ENCODE measurements at places on chromosomes 16 and 17.

DNA sequence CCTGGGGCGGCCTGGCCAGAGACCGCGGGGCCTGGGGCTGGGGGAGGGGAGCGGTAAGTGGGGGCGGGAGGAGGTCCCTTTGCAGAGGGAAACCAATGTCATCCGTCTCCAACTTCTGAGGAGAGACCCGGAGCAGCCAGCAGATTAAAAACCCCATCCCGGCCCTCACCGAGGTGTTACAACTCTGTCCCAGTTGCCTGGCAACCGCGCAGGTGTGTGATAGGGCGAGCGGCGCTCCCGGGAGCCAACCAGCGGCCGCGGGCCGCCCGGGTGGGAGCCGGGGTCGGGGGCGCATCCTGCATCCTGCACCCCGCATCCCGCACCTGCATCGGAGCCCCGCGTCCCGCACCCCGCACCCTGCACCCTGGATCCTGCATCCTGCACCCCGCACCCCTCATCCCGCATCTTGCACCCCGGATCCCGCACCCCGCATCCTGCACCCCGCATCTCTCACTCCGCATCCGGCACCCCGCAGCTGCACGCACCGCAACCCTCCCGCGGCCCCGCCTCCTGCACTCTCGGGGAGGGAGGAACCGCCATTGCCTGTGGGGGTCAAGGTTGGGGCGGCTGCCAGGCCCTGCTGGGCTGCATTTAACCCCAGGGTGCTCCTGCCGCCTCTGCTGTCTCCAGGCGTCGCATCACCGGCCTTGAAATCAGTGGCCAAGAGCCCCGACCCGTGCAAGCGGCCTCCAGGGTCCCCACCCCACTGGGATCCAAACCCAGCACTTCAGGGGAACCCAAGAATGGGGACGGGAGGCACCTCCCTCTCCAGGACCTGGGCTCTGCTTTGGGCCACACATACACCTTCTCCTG lies 47.3 kb downstream of the RTN4RL1 start:
- DNase-seq = no peak

DNA sequence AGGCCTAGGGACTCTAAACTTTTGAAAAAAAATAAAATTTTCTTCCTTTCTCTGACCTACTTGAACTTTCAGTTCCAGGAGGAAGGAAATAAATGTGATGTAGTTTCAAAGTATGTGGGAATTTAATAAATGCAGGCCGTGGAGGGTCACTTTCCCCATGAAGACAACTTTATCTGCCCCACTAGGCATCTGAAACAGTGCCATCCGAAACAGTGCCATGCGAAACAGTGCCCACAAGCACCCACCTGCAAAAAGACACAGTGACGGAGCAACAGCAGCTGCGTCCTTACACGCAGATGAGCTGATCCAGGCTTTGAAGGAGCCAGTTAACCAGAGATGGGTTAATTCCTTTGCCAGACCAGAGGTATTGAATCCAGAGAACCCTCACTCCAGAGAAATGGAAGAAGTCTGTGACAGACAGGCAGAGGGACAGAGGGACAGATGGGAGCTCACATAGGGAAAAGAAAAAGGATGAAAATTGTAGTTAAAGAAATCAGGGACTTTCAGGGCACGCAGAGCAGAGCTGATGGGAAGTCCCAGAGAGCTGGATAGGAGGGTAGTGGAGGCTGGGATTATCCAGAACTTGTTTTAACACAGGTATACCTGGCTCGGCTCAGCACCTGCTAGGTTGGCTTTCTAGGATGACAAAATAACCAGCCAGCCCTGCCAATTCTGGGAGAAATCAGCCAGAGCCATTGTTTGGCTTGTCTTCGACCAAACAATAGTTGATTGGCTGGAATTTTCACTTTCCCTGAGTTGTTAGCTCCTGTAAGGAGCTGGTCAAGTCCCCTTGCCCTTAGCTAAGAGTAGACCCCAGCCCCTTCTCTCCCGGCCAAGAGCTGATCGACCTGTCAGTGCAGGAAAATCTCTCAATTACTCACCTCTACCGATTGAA lies 17.1 kb upstream of the HOXB13 start:
- DNase-seq = no peak

GRCh38 chr17:82772026-82772425 lies 20.2 kb downstream of the TBCD start:
- no peak for DNase-seq

- no peak for DNase-seq
Observed at GRCh38 chr16:4218202-4218601, 23.7 kb downstream of the SRL start.

GRCh38 chr17:51085150-51085805 lies 35.4 kb downstream of the SPAG9 start:
- DNase-seq = no peak

DNA sequence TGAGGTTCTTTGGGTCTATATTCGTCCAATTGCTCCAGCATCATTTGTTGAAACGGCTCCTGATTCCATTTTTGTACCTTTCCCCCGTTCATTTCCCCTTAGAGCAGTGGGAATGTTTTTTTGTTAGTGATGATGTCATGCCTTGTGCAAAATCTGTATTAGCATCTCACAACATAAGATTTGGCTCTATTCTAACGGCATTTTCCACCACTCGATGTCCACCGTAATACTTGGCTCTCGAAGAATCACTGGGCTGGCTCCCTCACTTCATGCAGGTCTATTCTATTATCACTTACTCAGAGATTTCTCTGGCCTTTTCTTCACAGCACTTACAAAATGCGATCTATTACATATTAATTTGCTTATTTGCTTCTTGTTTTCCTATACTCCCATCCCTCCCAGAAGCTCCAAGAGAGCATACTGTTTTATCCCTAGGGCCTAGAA lies 571 bp upstream of the NME1 start:
- DNase-seq = peak; percentile 33

GRCh38 chr17:4588391-4588790 lies 4.1 kb downstream of the SMTNL2 start:
- no peak for DNase-seq

- peak; percentile 77 for DNase-seq
Observed at GRCh38 chr16:27314161-27314723, 468 bp downstream of the IL4R start.

DNA sequence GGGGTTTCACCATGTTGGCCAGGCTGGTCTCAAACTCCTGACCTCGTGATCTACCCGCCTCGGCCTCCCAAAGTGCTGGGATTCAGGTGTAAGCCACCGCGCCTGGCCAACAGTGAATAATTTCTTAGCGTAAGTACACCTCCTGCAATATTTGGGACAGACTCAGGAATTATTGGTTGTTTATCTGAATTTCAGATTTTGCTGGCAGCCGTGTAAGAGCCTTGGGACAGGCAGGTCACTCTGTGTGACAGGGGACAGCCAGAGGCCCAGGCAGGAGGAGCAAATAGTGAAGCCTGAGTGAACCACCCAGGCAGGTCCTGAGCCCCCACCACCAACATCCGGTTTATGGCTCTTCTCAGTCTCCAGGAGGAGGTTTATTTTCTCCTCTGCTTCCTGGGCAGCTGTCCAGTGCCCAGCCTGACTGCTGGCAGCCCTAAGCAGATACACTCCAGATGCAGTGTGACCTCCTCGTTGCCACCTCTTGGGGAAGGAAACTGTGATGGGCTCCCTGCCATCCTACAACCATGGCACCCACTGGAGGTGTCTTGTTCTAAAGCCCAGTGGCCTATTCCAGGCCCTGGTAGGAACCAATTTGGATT lies 26.2 kb upstream of the ADORA2B start:
- DNase-seq = no peak

DNA sequence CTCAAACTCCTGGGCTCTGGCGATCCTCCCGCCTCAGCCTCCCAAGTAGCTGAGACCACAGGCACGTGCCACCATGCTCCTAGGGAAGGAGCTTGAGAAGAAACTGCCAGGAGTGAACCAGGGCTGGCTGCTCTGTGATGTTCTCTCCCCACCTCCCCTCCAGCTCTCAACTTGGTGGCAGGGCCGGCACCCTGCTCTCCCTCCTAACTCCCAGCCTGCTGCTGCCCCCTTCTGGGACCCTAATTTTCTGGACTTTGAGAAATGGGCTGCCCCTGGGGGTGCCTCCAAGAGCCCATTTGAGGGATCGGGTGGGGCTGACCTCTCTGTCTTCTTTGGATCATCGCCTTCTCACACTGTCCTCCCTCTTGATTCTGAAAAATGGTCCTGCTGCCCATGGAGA lies 14.9 kb upstream of the STAT3 start:
- DNase-seq = no peak

GRCh38 chr16:2971134-2971984 lies 2.2 kb downstream of the PAQR4 start:
- DNase-seq = no peak

GRCh38 chr16:3595110-3595486 lies 16.3 kb downstream of the SLX4 start:
- DNase-seq = no peak

DNA sequence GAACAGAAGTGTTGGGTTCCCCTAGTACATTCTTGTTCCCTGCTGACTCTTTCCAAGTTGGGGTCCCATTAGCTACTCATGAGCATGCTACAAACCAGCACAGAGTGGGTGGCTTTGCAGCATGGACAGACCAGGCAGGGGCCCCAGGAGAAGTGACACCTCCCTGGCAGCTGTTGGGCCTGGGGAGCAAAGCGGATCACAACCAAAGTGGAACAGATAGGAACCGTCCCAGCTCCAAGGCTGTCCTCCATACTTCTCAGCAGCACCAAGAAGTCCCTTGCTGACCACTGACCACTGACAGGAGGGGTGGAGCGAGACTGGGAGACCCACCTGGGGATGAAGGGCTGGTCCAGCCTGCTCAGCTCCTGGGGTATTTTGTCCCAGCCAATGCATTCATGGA lies 12.4 kb upstream of the GFAP start:
- no peak for DNase-seq

GRCh38 chr17:39069114-39069756 lies 82.2 kb downstream of the PLXDC1 start:
- peak; percentile 53 for DNase-seq

DNA sequence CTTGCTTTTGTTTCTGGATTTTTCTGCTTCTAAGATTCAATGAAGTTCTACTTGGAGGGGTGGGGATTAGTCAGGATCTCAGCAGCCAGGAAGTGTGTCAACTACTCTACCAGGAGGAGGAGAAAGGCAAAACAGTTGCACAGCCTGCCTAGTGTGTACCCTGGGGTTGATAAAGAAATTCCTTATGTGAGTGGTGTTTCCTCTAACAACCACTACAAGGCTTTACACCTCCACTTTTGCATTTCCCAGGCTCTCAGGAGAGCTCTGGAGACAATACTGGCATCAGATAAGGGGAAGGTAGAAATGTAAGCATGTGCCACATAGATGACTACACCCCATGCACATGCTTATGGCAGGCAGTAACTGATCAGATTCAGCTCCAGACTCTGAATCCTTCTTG lies 174.6 kb downstream of the TOX3 start:
- no peak for DNase-seq

DNA sequence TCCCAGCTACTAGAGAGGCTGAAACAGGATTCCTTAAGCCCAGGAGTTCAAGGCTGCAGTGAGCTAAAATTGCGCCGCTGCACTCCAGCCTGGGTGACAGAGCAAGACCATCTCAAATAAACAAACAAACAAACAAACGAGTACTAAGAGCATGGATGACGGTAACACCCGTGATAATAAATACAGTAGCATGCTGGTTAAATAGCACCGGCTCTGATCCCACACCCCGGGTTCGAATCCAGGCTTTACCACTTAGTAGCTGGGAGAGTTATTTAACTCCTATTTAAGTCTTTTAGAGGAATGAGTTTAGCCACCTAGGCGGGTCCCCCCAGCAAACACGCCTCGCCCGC lies 301 bp upstream of the METTL22 start:
- DNase-seq = no peak

GRCh38 chr17:6587310-6587709 lies 31.0 kb upstream of the PITPNM3 start:
- DNase-seq = no peak

DNA sequence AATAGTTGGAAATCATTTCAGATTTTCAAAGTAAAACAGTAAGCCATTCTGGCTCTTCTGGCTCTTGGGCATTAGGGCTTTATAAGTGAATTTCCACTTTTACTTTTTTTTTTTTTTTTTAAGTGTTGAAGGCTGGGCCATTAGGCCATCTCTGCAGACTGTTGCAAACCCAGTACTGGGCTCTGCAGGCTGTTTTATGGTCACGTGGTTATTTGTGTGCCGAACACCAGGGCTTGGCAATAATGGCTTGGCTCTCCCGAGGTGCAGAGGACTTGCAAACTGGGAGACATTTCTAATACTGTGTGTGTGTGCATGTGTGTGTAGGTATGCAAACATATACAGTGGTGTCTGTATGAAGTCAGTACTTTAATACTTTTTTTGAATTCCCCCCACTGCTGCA lies 194.9 kb upstream of the CDH5 start:
- no peak for DNase-seq

- DNase-seq = no peak
Observed at GRCh38 chr17:66647391-66647983, 187.4 kb upstream of the CACNG5 start.

DNA sequence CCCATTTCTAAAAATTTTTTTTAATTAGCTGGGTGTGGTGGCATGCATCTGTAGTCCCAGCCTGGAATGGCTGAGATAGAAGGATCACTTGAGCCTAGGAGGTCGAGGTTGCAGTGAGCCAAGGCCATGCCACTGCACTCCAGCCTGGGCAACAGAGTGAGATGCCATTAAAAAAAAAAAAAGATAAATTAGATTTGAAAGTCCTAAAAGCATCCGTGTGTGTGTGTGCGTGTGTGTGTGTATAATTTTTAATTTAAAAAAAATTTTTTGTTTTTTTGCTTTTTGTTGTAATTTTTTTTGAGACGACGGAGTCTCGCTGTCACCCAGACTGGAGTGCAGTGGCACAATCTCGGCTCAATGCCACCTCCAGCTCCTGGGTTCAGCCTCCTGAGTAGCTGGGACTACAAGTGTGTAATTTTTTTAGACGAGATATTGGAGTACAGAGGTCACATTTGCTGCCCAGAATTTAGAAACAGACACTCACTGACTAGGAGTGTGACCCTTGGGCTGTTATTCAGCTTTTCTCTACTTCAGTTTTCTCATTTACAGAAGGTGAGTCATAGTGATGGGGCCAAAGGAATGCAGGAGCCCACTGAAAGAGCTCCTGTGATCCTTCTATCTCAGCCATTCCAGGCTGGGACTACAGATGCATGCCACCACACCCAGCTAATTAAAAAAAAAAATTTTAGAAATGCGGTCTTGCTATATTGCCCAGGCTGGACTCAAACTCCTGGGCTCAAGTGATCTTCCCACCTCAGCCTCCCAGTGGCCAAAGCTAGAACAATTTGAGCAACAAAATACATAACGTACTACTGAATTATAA lies 25.5 kb upstream of the TBX4 start:
- DNase-seq = no peak

GRCh38 chr17:82603981-82604448 lies 44.2 kb downstream of the WDR45B start:
- peak; percentile 88 for DNase-seq

- DNase-seq = peak; percentile 33
Observed at GRCh38 chr16:3182608-3183444, 5.2 kb upstream of the OR1F1 start.

- no peak for DNase-seq
Observed at GRCh38 chr16:67150833-67151396, at the start of gene B3GNT9. TSS of gene B3GNT9 (minus strand) at chr16:67150998. CDS start at chr16:67150485, 513 bp downstream.
